ENCODE measurements at places on chromosomes 5 and 9.

GRCh38 chr9:127707766-127708165 is 978 bp downstream of the CFAP157 start:
- DNase-seq = peak; percentile 24

GRCh38 chr5:25107853-25108252 is 463.1 kb upstream of the CDH10 start:
- DNase-seq = no peak

- no peak for DNase-seq
Observed at GRCh38 chr5:132458651-132459030, 31.9 kb downstream of the IRF1 start.

GRCh38 chr5:128199104-128199503 is 115.5 kb downstream of the SLC12A2 start:
- no peak for DNase-seq

- no peak for DNase-seq
Observed at GRCh38 chr9:137676998-137677397, 58.2 kb downstream of the EHMT1 start.

DNA sequence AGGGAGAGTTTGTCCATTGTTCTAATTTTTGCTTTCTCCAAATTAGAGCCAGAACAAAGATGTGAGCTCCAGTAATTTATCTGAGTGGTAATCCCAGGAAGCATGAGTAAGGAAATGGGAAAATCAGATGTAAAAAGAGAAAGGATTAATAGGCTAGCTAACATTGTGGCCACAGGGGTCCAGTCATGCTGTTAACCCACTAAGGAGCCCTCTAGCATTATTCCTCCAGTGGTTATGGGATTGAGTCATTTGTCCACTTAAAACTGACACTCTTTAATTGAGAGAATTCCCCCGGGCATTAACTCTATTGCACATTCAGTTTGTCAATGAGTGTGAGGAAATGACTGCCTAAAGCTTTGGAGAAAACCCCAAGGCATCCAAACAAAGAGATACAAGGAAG is 700.3 kb upstream of the TYRP1 start:
- DNase-seq = no peak

DNA sequence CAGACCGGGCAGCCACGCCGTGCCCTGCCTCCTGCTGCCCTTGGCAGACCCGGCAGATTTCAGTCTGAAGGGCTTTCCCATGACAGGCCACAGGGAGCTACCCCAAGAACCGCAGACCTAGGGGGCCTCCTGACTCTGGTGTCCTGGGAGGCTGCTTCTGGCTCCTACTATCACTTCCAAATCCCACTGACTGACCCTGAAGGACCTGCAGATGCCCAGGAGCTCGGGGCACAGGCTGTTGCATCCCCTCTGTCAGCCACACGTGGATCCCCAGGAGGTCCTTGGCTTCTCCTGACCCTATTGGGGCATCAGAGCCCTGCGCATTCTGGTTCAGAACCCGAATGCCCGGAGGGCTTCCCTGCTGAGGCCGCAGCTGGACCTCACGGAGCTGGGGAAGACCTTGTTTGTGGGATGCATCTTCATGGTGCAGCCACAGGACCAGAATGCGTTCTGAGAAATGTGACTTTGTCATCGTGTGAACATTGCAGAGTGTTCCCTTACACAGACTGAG is 81.3 kb upstream of the IRX4 start:
- no peak for DNase-seq

GRCh38 chr5:77117161-77117560 is 30.1 kb upstream of the ZBED3 start:
- no peak for DNase-seq

GRCh38 chr5:149212198-149212951 is 59.3 kb upstream of the AFAP1L1 start:
- no peak for DNase-seq

- DNase-seq = no peak
Observed at GRCh38 chr9:85895685-85896084, 45.3 kb upstream of the NAA35 start.

DNA sequence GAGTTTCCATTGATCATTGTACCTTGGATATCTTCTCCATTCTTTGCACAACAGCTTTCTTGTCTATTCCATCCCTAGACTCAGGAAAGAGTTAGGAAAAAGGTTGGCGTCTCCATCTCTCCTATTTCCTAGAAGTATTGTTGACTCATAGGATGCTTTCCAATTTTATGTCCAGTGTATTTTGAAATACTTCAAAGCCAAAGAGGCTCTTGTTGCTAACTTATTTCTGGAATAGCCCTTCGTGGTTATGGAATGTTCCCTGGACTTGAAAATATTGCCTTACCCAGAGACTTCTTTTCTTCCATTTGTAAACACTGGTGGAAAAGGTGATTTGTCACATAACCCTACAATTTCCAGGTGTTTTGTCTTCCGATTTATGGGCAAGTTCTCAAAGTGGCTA is 402.3 kb upstream of the ZNF608 start:
- DNase-seq = no peak

- DNase-seq = no peak
Observed at GRCh38 chr5:150397146-150397781, 15.4 kb downstream of the CD74 start.

- no peak for DNase-seq
Observed at GRCh38 chr5:72314571-72315172, 5.4 kb downstream of the MRPS27 start.

DNA sequence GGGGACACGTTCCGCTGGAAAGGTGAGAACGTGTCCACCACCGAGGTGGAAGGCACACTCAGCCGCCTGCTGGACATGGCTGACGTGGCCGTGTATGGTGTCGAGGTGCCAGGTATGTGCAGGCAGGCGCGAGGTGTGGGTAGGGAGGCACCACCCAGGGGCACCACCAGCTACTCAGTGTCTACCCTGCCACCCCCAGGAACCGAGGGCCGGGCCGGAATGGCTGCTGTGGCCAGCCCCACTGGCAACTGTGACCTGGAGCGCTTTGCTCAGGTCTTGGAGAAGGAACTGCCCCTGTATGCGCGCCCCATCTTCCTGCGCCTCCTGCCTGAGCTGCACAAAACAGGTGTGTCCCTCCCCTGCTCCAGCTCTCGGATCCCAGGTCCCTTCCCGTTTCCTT is 15.1 kb downstream of the SLC27A4 start:
- DNase-seq = no peak

DNA sequence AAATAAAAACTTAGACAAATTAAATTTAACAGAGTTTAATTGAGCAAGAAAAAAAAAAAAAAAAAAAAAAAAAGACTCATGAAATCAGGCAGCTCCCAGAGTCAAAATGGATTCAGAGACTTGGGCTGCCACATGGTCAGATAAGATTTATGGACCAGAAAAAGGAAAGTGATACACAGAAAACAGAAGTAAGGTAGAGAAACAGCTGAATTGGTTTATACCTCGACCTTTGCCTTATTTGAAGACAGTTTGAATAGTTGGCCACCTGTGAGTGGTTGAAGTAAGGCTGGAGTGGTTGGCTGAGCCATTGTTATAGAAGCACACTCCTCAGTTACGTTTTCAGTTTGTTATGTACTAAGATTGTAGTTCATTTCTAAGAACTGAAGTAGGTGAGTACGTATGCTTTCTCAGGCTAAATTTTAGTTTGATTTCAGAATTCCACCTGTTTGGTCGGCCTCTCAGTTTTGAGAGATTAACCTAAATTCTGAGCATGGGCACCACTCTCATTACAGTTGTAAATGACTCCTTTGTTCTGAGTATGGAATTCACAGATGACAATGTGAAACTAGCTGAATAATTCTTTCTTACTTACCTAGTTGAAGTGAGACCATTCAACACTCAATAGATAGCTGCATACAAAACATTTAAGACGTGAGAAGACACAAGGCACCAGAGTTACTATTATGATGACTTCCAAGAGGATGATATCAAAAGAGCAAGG is 149.0 kb downstream of the AOPEP start:
- DNase-seq = no peak

GRCh38 chr9:135850737-135851136 is 56.6 kb downstream of the CAMSAP1 start:
- DNase-seq = no peak

DNA sequence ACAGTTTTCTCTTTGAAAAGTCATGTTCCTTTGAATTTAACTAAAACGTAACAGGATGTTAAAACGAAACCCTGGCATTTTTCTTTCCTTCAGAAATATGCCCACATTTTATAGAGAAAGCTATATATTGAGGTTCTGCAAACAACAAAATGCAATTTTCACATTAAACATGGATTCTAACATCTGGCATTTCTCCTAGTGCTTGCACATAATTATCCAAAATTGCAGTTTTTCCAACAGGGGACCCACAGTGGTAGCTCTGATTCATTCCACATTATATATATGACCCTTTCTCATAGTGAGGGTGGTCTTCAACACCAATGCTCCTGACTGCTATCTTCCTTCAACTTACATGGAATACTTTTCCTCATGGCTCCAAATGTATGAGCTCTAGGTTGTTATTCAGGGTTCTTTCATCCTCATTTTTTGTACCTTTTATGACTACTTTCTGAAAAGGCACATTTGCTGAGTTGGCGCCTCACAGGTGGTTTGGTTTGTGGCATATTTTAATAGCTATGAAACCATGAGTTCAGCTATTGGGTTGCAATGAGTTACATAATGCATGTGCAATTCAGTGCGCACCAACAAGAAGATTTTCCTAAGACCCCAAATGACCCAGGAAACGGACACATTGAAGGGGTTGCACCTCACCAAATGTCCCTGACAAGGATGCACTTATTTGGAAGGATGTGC is 551.7 kb downstream of the RAB3C start:
- no peak for DNase-seq

DNA sequence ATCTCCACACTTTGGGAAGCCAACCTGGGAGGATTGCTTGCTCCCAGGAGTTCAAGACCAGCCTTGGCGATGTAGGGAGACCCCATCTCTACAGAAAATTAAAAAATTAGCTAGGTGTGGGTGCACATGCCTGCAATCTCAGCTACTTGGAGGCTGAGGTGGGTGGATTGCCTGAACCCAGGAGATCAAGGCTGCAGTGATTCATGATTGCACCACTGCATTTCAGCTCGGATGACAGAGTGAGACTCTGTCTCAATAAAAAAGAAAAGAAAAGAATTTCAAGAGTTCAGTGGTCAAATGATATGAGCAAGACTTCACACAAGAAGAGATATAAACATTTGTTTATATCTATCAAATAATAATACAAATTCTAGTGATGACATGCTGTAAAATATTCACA is 23.0 kb upstream of the MTAP start:
- no peak for DNase-seq

GRCh38 chr5:103867857-103868598 is 305.4 kb upstream of the NUDT12 start:
- no peak for DNase-seq

GRCh38 chr5:133754575-133755169 is 142.3 kb upstream of the FSTL4 start:
- no peak for DNase-seq

GRCh38 chr5:66239034-66239433 is 94.9 kb downstream of the SREK1 start:
- DNase-seq = no peak

DNA sequence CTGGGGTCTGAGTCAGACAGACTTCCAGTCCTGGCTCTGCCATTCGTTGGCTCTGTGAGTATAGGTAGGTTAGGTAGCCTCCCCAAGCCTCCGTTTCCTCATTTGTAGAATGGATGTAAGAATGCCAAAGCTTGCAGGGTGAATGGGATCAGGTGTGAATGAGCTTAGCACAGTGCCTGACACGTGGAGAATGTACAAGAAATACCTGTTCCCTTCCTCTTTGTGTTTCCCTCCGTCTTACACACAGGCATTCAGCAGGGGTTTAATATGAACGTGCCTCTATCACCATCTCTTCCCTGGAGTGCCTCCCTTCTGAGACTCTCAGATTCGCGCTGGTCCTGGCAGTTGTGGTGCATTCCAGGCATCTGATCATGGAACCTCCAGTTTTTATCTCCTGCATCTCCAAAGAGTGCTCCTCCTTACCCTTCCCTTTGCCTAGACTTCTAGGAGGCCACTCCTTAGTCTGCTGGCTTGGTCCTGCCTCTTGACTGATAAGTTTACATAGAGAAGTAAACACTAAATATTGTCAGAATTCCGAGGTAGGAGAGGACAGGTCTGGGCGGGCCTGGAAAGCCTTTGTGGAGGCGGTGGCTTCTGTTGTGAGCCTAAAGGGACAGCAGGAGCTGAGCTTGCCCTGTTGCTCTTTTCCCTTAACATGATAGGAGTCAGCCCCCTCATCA is 199.4 kb downstream of the AOPEP start:
- DNase-seq = no peak

GRCh38 chr9:110750272-110750671 is 81.7 kb downstream of the MUSK start:
- no peak for DNase-seq

DNA sequence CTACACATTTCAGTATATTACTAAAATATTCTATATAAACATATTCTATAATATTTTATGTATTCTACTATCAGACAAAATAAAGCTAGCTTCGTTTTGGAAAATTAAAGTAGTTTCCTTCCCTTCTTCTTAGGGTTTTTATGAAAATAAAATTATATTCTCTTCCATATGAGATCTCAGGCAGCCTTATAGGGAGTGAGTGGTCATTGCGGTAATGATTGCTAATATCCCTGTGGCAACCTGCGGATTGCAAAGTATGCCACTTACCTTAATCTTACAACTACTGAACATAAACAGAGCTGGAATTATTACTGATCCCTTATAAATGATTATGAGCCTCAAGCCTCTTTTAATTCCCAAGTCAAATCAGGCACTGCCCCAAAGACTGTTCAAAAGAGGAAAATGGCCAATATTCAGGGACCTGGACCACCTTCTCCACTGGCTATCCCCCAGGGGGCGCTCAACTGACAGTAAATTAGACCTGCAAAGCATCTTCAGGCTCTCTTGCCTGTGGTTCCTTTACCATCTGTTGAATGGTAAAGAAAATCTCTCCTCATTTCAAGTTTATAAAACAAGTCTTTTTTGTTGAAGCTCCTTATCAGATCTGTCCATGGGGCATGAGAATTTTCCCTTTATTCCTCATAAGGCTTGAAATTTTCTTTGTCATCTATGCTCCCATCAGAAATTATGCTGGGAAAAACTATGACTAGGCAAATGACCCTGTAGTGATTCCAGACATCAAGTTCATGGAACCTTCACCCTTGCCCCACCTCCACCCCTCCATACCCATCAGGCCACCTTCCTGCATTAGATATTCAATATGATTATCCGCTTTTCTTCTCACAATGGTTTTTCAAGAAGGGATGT is 163.9 kb downstream of the CEMIP2 start:
- peak; percentile 56 for DNase-seq

DNA sequence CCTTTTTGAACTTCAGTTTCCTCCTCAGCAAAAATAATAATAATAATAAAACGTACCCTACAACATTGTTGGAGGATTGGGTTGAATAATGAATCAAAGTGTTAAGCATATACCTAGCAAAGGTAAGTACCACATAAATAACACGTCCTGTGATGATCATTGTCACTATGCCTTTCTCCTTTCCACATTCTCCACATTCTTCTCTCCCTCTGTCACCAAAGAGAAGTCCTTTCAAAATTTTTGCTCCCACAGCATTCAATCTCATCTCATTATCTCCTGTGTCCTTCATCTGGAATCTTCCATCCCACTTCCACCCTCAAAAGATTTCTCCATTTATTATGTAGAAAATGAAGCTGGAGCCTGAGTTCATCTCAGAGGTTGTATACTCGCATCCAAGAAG is 7.2 kb upstream of the ALDOB start:
- no peak for DNase-seq

- DNase-seq = peak; percentile 51
Observed at GRCh38 chr5:392431-392988, 50.5 kb upstream of the EXOC3 start.

- DNase-seq = no peak
Observed at GRCh38 chr5:69364850-69365249, 4.5 kb downstream of the AK6 start.

All from activated CD8-positive, alpha-beta memory T cell treated with anti-CD3 and anti-CD28 coated beads for 4 hours (primary cell).